ENCODE measurements at places on chromosomes 7 and 10.

DNA sequence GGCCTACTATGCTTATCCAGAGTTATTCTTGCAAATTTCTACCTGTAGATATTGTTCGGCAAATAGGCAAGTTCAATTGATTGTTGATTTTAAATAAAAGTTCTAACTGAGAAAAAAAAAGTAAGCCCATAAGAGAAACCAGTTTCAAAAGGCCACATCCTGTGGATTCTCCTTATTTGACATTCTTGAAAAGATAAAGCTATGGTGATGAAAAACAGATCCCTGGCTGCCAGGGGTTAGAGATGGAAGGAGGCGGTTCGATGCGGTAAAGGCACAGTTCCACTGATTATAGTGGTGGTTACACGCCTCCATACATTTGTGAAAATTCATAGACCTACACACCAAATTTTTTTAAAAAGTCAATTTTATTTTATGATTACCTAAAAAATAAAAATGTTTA is 347.8 kb downstream of the KCNMA1 start:
- no peak for DNase-seq

DNA sequence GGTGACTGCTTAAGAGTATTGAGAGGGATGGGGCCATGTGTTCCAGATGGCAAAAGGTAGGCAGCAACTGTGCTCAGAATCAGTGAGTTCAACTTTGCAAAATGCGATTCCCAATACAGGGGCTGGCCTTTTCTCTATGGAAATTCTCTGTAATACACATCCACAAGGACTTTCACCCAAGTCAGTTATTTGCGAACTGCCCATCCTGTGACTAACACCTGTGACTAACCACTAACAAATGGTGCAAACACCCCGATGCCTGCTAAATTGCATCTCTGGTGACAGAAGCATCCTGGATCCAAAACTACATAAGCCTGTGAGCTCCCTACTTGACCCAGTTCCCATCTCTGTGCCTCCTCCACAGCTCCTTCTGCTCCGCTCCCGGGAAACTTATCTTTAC is 9.0 kb upstream of the CUZD1 start:
- peak; percentile 92 for DNase-seq

- DNase-seq: no peak
Measured at GRCh38 chr7:150900675-150901074, 48.4 kb downstream of the AOC1 start.

DNA sequence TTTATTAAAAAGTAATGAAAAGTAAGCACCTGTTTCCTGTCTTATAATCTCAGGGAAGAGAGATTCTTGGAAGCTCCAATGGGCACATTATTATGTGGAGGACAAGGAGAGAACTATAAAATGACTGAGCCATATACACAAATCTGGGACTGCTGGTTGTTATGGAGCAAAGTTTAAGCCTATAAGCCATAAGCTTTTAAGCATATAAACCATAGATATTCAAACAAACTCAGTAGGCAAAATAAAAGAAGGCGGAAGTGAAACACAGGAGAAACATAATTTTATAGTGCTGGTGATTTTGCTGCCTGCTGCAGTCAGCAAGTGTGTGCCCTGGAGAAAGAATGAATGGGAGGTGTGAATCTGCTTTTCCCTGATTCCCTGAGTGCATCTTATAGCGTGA is 274.4 kb downstream of the KIF20B start:
- DNase-seq: no peak

- no peak for DNase-seq
Measured at GRCh38 chr10:78764436-78764835, 304.3 kb upstream of the ZMIZ1 start.

DNA sequence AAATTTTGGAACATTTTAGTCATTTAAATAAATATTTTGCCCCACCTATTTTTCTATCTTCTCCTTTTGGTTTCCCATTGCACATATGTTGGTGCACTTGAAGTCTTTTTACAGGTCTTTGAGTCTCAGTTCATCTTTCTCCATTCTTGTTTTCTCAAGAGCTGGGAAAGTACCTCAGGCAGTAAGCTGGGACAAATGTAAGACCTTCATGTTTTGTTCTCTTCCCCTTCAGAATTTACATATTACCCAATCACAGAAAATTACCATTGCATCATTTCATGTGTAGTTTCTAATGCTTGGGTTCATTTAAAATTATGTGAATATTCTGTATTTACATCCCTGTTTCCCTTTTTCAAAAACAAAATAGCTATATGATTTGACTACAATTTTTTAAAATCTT is 1150.0 kb upstream of the POT1 start:
- DNase-seq: no peak

DNA sequence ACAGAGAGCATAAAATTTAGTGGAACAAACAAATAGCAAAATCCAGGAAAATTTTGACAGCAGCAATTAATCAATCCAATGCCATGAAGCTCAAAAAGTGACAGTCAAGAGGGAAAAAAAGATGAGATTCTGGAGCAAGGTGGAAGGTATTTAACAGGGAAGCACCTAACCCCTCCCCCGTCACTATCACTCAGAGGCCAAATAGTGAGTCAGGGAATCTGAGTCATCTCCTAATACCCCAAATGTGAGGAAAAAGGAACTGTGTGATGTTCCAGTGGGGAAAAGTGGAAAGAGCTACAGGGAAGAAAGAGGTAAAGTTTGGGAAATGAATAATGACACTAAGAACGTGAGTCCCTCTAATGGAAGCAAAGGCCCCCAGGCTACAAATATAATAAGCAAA is 113.2 kb upstream of the PHF14 start:
- DNase-seq: no peak

DNA sequence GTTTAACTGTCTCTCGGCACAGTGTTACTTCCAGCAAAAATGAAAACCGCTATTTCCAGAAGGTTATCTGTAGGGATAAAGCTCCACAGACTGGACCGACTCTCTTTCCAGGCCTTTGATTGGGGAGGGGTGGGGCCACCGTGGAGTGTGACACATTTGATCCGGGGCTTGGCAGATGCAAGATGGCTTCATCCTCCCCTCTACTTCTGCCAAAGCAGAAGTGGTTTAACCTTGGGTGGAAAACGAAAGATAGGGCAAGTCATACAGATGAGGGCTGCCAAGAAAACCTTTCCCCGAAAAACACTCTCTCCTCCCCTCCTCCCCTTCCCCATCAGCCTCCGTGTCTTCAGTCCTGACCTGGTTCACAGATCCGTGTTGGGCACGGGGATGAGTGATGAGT is 139.7 kb upstream of the SH2B2 start:
- no peak for DNase-seq

DNA sequence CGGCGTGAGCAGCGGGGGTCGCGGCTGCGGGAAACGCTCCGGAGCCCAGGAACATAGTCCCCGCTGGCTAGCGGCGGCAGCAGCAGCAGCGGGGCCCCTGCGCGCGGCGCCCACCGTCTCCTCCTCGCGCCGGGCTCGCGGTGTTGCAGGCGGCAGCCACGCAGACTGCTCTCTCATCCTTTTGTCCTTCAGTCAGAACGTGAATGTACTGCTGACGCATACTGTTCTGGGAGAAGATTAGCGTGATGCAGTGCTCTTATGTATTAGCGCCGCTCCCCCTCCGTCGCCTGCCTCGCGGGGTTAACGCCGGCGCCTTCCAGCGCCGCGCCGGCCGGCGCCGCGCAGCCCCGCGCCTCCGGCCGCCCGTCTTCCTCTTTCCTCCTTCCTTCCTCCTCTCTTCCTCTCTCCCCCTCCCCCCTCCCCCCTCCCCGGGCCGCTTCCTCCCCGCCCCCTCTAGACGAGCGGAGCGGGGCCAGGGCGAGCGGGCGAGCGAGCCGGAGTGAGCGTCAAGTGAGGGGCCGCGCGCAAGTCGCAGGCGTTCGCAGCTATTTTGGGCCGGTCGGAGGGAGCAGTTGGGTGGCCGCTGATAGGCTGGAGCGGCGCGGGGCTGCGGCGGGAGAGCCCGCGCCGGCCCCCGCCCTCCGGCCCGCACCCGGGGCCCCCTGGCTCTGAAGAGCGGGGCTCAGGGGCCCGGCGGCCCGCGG is 816 bp upstream of the LRRC4 start:
- peak; percentile 87 for DNase-seq

DNA sequence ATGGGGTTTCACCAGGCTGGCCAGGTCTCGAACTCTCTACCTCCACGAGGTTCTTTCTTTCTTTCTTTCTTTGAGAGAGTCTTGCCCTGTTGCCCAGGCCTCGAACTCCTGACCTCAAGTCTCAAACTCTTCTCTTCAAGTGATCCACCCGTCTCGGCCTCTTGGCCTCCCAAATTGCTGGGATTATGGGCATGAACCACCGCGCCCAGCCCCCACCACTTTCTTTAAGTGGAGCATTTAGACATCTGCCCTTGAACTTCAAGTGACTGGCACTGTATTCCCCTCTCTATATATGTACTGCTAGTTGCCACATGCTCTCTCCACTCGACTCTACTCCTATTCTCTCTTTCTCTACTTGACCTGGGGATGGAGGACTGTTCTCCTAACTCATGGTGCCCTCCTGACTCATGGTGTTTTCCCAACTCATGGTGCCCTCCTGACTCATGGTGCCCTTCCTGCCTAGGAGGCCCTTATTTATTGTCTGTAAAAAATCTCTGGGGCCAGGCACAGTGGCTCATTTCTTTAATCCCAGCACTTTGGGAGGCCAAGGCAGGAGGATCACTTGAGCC is 19.3 kb upstream of the ACHE start:
- no peak for DNase-seq

Data from EL (cell line).